ENCODE measurements at places on chromosomes 7 and 10.

GRCh38 chr7:3892686-3893085 lies 591.6 kb downstream of the SDK1 start:
- no peak for DNase-seq

DNA sequence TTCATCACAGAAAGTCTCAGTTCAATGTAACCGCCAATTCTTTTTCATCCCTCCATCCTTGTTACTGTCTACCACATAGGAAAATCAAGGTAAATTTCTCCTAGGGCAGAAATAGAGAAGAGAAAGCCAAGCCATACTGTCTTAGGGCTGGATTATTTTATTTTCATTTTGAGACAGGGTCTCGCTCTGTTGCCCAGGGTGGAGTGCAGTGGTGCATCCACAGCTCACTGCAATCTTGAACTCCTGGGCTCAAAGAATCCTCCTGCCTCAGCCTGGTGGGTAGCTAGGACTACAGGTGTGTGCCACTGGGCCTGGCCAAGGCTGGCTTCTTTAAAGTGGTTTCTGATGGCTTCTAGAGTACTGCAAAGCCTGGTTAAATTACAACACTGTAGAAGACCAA lies 181.7 kb downstream of the SRPK2 start:
- no peak for DNase-seq

DNA sequence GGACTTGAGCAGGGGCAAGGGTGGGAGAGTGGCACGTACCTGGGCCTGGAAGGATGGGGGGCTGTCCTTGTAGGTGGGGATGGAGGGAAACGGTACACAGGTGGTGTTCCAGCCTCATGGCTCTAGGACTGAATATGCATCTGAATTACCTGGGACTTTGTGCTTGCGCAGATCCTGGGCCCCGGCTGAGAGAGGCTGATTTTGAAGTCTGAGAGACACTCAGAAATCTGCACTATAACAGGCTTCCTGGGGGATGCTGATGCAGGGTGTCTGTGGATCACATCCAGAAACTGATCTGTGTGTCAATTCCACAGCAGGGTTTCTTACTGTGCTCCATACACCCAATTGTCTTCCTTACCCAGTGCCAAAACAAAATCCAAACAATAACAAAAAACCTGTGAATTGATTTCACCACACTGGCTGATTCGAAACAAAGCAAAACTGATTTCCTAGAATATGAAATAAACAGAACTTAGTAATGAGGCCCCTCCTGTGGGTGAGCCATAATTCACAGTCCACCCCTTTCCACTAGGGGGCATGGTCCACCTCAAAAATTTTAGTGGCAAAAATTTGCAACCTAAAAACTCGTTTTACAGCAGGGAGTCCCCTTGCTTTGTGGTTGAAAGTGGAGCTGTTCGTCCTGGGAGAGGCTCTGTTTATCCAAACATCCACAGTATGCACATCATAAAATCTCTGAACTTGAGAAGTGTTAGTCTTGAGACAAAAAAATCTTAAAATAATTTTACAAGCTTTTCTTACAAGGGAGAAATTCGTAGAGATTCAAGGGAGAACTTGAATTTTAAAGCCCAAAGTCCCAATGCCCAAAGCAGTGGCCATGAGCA lies 32.0 kb upstream of the PLEKHA1 start:
- peak; percentile 60 for DNase-seq

GRCh38 chr10:66782776-66783175 lies 143.1 kb upstream of the LRRTM3 start:
- no peak for DNase-seq

DNA sequence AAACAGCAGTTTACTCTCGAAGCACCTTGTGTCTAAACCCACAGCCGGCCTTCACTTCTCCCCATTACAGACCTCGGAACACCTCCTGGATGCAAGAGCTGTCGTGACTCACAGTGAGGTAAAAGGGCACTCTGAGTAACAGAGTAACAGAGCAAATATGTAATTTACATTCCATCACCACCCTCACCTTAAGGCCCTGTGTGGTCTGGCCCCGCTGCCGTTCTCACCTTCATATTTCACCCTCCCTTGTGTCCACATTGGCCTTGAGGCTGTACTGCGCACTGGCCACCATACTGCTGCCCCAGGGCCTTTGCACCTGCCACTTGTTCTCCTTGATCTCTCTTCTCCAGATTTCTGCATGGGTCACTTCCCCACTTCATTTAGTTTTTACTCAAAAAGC lies 12.6 kb downstream of the FFAR4 start:
- DNase-seq, result no peak

GRCh38 chr7:99363286-99363685 lies 11.2 kb upstream of the ARPC1B start:
- no peak for DNase-seq

DNA sequence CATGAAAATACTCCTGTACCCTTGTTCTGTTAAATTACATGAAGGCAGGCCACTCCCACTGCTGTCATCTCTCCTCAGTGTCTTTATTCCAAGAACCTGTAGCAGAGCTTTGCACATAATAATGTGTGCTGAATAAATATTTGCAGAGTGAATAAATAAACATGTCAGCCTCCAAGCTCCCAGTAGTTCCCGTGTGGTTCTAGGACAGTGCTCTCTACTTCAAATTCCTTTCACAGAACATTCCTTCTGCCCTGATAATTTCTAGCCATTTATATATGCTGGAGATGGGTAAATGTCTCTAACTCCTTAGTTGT lies 20.3 kb upstream of the HYAL4 start:
- DNase-seq, result no peak

DNA sequence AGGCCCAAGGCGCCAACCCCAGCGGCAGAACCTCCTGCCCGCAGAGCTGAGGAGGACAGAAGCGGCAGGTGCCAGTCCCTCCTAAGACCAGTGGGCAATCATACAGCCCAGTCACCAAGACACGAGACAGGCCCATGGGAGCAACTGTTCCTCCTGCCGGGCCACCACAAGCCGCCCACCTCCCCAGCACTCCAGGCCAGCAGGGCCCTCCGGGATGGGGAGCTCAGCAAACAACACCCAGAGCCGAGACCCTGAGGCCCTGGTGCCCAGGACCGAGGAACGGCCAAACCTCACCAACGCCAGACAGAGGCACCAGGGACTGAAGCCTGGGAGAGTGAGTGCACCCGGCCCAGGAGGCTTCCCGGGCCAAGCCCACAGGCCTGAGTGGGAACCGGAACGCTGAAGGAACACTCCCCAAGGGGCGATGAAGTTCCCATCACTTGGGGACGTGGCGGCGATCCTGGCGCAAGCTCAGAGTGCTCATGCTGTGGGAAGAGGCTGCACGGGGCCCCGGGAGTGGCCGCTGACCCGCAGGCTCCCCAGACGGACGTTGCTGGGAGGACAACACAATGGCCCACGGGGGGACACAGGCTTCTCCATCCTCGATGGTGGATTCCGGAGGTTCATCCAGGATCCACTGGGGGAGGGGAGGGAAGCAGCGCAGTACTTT lies 35.1 kb downstream of the GPER1 start:
- no peak for DNase-seq

DNA sequence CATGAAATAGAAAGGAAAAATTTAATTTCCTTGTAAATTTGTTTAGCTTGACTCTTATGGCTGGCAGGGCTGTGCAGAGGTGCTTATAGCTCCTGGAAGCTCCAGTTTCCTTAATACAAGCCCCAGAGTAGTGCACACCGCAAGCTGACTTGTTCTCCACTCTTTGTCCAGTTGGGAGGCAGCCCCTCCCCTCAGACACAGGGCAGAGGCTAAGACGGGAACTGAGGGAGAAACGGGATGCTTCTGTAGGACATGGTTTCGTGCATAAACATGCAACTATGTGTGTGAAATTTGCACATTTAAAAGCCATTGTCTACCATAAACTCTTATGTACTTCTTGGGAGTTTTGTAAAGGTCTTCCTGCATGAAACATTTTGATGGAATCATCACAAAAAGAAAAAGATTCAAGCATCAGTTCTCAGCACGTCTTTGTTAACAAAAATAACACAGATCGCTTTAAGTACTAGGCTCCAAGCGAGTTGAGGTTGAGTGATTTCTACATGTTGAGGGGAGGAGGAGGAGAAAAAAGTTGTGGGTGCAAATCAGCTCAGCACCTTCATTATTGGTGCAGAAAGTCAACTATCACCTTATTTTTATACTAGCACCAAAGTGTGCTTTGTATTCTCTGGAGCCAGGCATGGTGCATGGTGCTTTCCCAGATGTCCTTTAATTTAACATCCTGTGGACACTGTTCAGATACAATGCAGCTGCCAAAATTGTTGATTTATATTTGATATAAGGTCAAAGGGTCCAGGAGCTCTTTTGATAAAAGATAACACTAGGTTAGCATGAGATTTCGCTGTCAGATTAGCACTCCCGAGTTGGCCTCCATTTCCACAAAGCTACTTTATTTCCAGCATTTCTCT lies 124.5 kb downstream of the CHN2 start:
- DNase-seq, result no peak

DNA sequence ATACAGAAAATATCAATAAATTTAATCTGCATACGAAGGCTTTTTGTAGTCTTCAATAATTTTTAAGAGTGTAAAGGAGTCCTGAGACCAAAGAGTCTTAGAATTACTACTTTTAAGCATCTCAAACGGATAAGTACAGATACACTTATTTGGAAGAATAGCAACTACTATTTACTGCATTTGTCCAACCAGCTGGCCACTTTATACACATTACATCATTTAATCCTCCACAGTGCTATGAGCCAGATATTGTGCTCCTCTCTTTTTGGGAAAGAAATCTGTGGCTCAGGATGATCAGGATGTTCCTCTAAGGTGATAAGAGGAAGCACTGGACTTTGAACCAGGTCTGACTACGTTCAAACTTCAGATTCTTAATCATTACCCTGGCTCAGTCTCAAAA lies 588.6 kb upstream of the LRRTM3 start:
- DNase-seq, result no peak

DNA sequence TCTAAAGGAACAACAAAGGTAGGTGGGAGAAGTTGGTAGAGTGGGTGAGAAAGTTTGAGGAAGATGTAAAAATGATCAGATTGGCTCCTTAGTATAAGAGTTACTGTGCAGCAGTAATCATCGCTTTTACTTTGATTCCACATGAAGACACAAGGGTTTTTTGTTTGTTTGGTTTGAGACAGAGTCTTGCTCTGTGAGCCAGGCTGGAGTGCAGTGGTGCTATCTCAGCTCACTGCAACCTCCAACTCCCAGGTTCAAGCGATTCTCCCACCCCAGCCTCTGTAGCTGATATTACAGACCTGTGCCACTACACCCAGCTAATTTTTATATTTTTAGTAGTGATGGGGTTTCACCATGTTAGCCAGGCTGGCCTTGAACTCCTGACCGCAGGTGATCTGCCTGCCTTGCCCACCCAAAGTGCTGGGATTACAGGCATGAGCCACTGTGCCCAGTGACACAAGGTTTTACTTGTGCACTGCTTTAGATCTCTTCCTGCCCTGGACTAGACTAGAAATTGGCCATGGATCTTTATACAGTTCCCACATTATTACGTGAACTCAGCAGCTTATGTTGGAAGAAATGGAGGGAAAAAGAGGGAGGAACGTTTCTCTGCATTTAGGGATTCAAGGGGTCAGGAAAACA lies 10.7 kb downstream of the LUC7L2 start:
- DNase-seq, result no peak

DNA sequence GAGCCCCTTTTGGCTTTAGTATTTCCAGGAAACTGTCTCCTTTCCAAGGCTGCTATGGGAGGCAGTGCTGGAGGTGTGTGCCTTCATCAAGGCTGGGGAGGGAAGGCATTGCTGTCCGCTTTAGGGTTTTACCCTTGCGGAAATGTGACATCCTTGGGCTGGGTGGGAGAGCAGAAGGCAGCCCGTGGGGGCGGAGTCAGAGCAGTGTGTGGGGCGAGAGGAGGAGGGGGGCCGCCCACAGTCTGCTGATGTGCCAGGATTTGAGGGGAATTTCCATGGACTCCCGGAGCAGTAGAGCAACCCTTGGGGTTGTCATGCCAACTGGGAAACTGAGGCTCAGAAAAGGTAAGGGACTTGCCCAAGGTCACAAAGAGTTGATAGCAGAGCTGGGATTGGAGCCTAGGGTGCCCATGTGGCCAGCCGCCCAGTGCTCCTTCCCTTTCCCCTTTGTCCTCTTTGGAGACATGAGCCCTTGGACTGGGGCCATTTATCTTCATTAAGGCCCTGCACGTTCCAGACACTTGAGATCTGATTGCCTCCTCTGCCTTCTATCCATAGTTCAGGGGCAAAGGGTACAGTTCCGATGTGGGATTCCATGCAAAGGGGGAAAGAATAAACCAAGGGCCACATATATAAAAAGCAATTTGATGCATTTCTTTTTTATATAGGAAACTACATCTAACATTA lies 22.2 kb downstream of the TSPAN15 start:
- no peak for DNase-seq

- peak; percentile 50 for DNase-seq
Observed at GRCh38 chr7:129225206-129225930, 538 bp downstream of the AHCYL2 start.

DNA sequence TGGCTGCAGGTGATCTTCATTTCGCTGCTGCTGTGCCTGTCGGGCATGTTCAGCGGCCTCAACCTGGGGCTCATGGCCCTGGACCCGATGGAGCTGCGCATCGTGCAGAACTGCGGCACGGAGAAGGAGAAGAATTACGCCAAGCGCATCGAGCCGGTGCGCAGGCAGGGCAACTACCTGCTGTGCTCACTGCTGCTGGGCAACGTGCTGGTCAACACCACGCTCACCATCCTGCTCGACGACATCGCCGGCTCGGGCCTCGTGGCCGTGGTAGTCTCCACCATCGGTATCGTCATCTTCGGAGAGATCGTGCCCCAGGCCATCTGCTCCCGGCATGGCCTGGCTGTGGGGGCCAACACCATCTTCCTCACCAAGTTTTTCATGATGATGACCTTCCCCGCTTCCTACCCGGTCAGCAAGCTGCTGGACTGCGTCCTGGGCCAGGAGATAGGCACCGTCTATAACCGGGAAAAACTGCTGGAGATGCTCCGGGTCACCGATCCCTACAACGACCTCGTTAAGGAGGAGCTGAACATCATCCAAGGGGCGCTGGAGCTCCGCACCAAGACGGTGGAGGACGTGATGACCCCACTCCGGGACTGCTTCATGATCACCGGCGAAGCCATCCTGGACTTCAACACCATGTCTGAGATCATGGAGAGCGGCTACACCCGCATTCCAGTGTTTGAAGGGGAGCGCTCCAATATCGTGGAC lies 1.3 kb downstream of the CNNM2 start:
- no peak for DNase-seq

GRCh38 chr10:45464958-45465567 lies 91.0 kb downstream of the ALOX5 start:
- peak; percentile 78 for DNase-seq

DNA sequence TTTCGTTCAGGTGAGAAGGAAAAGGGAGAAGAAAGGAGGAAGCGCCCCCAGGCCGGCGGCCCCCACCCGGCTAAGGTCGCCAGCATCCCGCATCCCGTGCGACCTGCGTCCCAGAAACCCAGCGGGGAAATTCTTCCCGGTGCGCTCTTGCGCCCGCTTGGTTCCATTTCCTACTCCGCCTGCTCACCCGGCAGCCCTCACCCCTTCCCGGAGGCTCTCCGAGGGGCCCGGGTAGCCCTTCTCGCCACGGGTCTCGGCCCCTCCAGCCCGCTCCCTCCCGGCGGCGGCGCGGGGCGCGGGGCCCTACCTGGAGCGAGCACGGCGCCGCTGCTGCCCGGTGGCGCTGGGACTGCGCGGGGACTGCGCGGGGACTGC lies at the start of gene PRKCQ:
Gene PRKCQ, minus strand, starts transcription at position 373 of the 375 bp plus-strand sequence. CDS start 65,141 bp downstream, outside the sequence.
- DNase-seq, result no peak

GRCh38 chr10:101256387-101256786 lies 27.1 kb upstream of the LBX1 start:
- DNase-seq, result no peak

All from CD4-positive, alpha-beta T cell treated with Interleukin-6 at 100 ng/mL for 8 hours (primary cell).